ENCODE measurements at places on chromosomes 5 and 9. TPM values are rescaled to one million over a fixed set of nuclear protein-coding genes. Genes with fewer than 3 reads are reported as not detected.

BHMT gene
- total RNA-seq, result not detected

INSYN2B gene
- not detected for total RNA-seq

MRPS27 gene
- 81.0 TPM for total RNA-seq

IGIP gene
- 9.9 TPM for total RNA-seq

ANKRD31 gene
- total RNA-seq, result 0.11 TPM

TLX3 gene
- not detected for total RNA-seq

ADRB2 gene
- total RNA-seq, result 5.1 TPM

PAX5 gene
- not detected for total RNA-seq

NDST1 gene
- 94.1 TPM for total RNA-seq

ZFYVE16 gene
- 39.6 TPM for total RNA-seq

CTNND2 gene
- 34.7 TPM for total RNA-seq

NFIB gene
- total RNA-seq, result 80.9 TPM

PCDHAC2 gene
- 0.32 TPM for total RNA-seq

OTP gene
- total RNA-seq, result not detected

SPARC gene
- total RNA-seq, result 355 TPM

ZNF367 gene
- 4.2 TPM for total RNA-seq

PDE6A gene
- 0.08 TPM for total RNA-seq

DNAJC21 gene
- total RNA-seq, result 35.7 TPM

CLPTM1L gene
- 53.0 TPM for total RNA-seq

PRRT1B gene
- not detected for total RNA-seq

SLC6A19 gene
- total RNA-seq, result not detected

KIF20A gene
- 0.14 TPM for total RNA-seq

BAAT gene
- total RNA-seq, result not detected

IFNA10 gene
- not detected for total RNA-seq

TSC1 gene
- total RNA-seq, result 63.6 TPM

TRAF2 gene
- total RNA-seq, result 13.4 TPM

UQCRQ gene
- total RNA-seq, result 992 TPM

DBH gene
- total RNA-seq, result not detected

PPP2R2B gene
- not detected for total RNA-seq

CDKN2A gene
- 0.72 TPM for total RNA-seq

CDKN2B gene
- total RNA-seq, result 2.9 TPM

CDO1 gene
- 4.4 TPM for total RNA-seq

C5orf52 gene
- total RNA-seq, result not detected

EGR1 gene
- 4.0 TPM for total RNA-seq

C5orf58 gene
- total RNA-seq, result not detected

PRRX2 gene
- 0.22 TPM for total RNA-seq

ZNF169 gene
- total RNA-seq, result 3.0 TPM

STING1 gene
- 45.8 TPM for total RNA-seq

FRMPD1 gene
- 0.71 TPM for total RNA-seq

MCTP1 gene
- 6.1 TPM for total RNA-seq

CCDC183 gene
- 1.8 TPM for total RNA-seq

PTGES gene
- total RNA-seq, result 0.61 TPM

BARHL1 gene
- not detected for total RNA-seq

OR1L6 gene
- total RNA-seq, result not detected

ADAMTS16 gene
- not detected for total RNA-seq

BNC2 gene
- total RNA-seq, result 27.1 TPM

ZFR gene
- 64.2 TPM for total RNA-seq

EDIL3 gene
- total RNA-seq, result 25.8 TPM

BARX1 gene
- not detected for total RNA-seq

Data from heart left ventricle (tissue), 16 donors.